ENCODE measurements at places on chromosomes 5 and 9.

DNA sequence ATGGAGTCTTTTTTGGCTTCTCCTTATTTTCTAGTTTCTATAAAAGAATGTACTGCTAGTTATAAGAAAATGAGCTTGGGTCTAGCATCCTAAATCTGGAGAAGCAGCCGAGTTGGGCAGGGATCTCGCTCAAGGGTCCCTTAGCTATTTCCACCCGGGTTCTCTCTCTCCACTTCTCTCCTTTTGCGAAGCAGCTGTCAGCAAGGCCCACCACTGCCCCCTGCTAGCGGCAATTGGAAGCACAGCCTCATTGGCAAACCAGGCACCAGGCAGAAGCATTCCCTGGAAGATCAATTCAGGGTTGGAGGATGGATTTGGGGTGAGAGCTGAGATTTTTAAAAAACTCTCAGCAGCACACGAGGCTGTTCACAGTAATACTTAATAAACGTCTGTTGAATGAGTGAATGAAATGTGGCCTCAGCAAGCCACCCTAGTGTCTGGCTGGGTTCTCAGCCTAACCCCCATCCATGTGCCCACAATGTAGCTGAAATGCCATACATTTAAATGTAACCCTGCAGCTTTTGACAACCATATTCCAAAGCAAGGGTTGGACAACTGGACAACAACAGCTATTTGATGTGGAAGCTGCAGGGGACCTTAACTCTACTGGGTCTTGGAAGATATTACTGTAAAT, 34.6 kb upstream of the TNIP1 start:
- DNase-seq: peak; percentile 55

- no peak for DNase-seq
These were observed 86.5 kb upstream of the FSTL4 start for GRCh38 chr5:133698646-133699526.

GRCh38 chr9:89747596-89747995, 142.8 kb downstream of the GADD45G start:
- DNase-seq: no peak

- no peak for DNase-seq
These were observed 216.1 kb downstream of the TRIM36 start for GRCh38 chr5:114953565-114953964.

GRCh38 chr9:81878530-81878929, 49.7 kb upstream of the SPATA31D4 start:
- no peak for DNase-seq

- no peak for DNase-seq
These were observed 3.9 kb downstream of the ALAD start for GRCh38 chr9:113397203-113397631.

DNA sequence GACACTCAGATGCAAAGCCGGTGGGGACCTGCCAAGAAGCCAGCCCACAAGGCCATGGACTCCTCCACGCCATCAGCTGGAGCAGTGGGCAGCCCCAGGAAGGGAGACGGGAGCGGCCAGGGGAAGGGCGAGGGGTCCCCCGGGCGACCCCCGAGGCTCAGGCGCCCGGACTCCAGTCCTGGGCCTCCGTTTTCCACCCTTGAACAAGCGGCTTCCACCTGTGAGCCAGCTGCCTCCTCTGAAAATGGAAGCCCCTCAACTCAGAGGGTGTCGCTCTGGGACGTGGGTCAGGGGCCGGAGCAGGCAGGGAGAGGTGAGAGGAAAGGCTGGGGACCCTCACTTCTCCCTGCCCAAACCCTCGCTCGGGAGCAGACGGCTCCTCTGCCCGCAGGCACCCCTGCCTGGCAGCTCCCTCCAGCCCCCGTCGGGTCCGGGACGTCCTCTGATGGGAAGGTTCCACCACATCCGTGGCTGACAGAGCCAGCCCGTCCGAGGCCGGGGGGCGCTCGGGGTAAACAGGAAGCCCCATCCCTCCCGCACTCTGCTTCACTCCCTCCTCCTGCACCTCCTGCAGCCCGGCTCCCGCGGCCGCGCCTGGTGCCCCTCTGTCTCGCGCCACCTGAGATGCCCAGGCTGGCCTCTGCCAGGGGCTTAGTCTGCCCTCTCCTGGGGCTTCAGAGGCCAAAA, 3.7 kb upstream of the EGFL7 start:
- DNase-seq: no peak

DNA sequence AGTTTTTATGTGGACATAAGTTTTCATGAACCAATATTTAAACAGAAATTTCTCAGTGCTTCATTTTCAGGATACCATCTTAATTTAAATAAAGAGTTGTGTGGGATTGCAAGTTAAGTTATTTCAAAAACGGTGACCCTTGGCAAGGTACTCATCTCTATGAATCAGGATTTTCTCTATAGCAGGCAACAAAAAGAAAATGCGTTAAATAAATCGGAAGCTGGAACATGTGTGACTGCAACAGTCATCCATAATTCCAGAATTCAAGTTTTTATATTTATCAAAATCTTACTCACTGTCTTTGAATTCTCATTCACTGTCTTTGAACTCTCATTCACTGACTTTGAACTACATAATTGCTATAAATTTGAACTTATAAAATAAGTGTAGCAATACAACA, 5.8 kb upstream of the RECK start:
- no peak for DNase-seq

DNA sequence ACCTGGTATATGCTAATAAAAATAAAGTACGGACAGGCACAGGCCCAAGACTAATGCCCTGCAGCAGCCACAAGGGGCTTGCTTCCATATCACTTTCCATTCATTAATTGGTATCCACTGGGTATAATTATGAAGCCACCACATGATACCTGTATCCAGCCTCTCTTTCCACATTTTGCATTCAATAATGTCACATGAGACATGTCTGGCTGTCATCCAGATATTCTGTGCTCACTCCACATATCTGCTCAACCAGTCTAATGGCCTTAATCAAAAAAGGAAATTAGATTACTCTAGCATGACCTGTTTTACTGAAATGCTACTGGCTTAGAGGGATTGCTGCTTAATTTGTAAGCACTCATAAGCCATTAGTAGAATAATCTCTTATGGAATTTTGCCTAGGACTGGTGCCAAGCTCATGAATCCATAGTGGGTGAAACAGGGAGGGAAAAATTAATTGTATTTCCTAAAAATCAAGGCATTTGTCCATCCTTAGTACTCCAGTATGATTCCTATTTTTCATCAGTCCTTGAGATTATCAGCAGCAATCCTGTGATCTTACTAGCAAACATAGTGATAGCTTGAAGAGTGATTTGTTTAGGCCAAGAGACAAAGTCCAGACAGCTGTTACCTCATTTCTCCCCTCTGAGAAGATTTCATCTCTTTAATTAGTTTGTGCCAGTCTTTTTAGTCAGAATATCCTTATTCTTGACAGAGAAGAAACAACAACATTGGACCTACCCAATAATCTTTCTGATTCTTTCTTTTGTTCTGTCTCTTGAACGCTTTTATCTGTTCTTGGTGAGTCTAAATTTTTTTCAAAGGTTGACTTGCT, 119.2 kb upstream of the ABCA1 start:
- DNase-seq: no peak

- DNase-seq: no peak
These were observed 1871.9 kb upstream of the CDH6 start for GRCh38 chr5:29321591-29321990.

DNA sequence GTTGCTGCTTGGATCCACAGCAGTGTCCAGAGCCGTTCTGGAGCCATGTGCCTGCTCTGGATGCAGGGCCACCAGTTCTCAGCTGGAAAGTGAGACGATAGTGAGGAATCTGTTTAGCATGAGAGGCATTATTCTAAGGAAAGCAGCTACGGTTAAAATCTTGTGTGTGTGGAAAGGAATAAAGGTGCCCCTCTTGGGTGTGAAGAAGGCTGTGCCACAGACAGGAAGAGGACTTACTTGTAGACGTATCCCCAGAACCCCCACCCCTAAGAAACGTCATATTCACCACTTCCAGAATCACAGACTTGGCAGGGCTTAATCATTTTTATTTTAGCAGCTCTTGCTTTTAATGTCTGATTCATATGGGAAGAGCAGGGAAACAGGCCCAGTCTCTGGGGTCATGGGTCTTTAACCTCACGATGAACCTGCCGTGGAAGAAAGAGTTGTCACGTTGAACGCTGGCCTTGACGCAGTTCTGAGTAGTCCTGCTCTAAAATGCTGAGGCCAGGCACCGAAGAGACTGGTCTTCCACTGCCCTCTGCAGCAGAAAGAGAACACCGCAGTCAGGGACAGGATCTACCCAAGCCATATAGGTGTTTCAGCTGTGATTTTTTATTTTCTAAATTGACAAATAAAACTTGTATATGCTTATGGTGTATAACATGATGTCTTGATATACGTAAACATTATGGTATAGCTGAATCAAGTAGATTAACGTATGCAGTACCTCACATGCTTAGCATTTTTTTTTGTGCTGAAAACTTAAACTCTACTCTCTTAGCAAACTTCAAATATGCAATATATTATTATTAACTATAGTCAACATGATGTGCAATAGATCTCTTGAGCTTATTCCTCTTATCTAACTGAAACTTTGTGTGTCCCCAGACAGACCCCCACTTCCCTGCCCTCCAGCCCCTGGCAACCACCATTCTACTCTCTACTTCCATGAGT, 38.8 kb downstream of the CARTPT start:
- DNase-seq: no peak

DNA sequence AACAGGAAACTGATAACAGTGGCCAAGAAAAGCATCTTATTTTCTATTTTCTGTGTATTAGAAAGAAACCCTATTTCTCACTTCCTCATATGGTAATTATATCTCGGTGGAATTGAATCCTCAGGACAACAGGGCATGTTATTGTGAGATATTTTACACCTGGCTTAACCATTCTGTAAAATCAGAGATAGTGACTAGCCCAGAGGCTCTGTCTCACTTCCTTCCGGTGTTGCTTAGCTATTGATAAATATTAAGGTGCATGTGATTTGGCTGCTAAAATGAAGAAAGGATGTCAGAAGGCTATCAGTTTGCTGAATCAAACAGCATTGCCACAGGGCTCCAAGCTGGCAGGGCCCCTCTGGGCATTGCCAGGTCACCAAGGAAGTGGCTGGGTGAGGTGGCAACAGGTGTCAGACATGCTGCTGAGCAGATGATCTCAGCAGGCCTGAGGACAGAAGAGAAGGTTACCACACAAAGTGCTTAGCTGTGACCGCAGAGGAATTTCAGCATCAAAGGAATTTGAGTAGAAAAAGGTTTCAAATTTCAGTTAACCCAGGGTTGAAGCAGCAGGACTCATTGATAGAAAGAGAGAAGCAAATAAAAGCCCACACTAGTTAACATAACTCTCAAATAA, 330.7 kb downstream of the PDE4D start:
- no peak for DNase-seq

DNA sequence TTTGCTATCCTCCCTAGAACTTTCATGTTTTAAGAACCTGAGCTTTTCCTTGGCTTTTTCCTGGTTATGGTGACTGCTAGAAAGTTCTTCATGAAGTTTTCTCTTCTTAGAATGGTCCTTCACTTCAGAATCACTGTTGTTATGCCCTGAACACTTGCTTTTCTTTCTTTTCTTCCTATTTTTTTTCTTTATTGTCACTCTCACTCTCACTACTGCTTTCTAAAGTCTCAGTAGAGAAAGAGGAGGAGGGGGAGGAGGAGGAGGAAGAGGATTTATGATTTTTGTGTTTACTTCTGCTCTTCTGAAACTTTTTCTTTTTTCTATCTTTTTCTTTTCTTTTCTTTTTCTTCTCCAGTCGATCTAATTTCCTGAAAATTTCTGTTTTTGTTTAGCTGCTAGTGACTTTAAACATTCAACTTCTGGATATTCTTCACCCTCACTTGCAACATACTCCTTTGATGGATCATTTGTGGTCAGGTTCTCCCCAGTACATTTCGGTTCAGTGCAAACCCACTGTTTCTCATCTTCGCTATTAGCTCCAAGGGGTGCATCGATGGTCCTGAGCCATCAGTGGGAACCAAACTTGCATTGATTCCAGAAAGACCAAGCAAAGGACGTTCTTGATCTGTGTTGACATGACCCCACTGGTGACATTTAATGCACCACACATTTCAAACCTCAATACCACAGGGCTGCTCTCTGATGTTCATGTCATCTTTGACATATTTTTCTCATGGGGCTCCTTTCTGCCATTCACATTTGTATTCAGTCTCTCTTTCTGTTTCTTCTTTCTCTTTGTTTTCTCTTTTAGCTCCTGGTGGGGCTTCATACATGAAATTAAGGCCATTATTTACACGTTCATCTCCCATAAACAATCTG, 81.6 kb upstream of the HAND1 start:
- DNase-seq: no peak

- no peak for DNase-seq
These were observed 68.3 kb downstream of the HTR4 start for GRCh38 chr5:148585988-148586387.

- no peak for DNase-seq
These were observed 104.7 kb downstream of the DROSHA start for GRCh38 chr5:31427013-31427723.

DNA sequence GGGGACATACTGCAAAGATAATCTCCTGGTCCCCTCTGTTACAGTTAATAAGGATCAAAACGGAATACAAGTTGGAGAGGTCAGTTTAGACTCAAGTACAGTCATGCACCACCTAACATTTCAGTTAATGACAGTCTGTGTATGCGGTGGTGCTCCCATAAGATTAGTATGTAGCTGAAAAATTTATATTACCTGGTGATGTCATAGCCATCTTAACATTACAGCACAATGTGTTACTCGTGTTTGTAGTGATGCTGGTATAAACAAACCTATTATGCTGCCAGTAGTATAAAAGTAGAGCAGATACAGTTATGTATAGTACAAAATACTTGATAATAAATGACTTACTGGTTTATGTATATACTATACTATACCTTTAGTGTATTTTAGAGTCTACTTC, 207.9 kb downstream of the GDNF start:
- no peak for DNase-seq

GRCh38 chr9:110036286-110036685, 171.7 kb downstream of the C9orf152 start:
- no peak for DNase-seq

- DNase-seq: no peak
These were observed 191.5 kb upstream of the FTMT start for GRCh38 chr5:121660142-121660541.

DNA sequence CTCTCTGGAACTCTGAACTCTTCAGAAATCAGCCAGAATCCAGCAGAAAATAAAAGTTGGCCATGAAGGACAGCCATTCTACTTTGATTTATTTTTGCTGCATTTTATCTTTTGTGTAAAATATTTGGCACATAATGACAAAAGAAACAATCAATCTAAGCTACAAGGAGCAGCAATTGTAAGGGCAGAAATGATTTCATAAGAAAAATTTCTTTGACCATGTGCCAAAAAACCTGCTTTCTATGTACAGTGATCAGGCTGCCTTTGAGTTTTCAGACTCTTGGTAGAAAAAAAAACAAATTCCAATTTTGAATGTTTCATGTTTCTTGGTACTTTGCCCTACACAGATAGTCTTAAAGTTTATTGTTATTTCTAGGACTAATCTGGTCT, 69.8 kb upstream of the SLC1A3 start:
- no peak for DNase-seq
